ENCODE measurements at places on chromosomes 2 and 18.
A peak's percentile ranks its signal among the peaks of the same experiment; 100 is the strongest.

- DNase-seq = no peak
Observed at GRCh38 chr2:135208016-135208415, 155.9 kb downstream of the RAB3GAP1 start.

- DNase-seq = no peak
Observed at GRCh38 chr2:82182270-82182669, 1877.7 kb upstream of the LRRTM1 start.

- peak; percentile 96 for DNase-seq
Observed at GRCh38 chr2:97995734-97996624, at the start of gene TMEM131. TSS of gene TMEM131 (minus strand) at chr2:97995948. CDS start at chr2:97995662, 286 bp downstream.

DNA sequence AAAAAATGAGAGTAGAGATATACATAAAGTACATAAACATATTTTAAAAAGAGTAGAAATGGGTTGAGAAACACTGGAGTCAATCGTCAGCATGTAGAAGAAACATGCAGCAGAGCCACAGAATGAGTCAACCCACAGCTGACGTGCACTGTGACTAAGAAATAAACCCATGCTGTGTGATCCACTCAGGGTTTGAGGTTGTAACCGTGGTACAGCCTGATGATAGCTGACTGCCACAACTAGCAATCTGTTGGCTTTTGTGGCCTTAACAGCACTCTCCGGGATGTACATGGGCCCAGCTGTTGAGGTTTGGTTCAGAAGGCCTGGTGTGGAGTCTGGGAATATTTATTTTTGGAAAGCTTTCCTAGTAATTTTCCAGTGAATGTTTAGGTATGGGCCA lies 554.4 kb upstream of the MEX3C start:
- no peak for DNase-seq

DNA sequence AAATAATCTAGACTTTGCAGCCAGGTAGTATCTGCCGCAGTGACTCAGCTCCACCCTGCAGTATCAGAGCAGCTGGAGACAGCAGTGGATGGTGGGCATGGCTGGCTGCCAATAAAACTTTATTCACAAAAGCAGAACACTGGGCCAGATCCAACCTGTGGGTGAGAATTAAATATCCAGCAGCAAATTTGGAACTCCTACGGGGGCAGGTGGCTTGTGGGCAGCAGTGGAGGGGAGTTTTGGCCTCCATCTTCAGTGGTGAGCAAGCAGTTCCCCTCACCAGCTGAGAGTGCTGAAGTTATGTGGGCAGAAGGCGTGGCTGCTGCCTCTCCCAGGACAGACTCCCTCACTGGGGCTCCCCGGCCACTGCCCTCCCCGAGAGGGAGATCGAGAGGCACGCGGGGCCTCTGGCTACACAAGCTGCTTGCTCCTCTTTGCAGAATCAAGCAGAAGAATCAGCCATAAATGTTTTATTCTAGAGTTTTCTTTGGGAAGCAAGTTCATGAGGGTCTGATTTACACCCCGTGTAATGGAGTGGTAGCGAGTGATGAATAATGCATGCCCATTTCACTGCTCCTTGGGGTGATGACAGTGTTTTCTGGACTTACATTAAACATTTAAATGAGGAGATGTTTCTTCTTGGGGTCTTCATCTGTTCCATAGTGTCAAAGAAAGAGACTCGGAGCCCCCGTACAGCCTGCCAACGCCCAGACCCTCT lies 204.3 kb downstream of the SEPTIN10 start:
- no peak for DNase-seq

DNA sequence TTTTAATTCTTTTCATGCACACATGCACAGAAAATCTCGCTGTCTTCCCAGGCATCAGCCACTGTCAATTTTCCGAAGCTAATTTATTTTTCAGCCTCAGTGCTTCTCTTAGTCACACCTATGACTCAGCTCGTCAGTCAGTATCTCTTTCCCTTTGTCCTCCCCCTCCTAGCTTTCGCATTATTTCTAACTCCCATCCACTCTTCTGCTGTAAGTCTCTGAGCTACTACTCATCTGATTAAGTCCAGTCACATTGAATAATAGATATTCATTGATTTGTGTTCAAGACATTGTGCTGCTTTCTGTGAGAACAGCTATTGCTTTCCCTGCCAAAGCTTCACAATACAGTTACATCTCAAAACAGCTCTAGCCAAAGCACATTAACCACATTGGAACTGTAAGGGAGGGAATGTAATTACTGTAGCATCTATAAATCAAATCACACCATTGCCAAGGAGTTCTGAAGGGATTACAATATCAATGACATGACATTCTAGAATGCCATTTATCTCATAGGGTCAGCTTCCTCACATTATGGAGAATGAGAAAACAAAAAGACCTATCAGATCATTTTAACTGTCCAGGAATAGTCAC lies 89.4 kb downstream of the SCN3A start:
- DNase-seq = no peak

DNA sequence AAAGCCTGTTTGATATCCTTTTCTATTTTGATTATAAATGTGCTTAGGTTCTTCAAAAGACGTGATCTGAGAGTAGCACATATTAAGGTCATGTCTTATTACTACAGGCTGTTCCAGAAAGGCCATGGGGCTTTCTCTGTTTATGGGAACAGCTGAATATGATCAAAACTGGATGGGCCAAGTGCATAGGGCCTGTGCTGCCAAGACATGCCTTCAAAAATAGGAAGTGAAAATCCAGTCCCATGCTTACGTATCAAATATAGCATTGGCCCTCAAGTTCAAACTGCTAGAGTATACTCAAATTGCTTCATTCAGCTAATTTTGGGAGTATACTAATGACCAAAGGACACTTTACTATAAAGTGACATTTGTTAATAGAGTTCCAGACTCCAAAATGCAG lies 24.1 kb downstream of the SLC25A52 start:
- DNase-seq = no peak

DNA sequence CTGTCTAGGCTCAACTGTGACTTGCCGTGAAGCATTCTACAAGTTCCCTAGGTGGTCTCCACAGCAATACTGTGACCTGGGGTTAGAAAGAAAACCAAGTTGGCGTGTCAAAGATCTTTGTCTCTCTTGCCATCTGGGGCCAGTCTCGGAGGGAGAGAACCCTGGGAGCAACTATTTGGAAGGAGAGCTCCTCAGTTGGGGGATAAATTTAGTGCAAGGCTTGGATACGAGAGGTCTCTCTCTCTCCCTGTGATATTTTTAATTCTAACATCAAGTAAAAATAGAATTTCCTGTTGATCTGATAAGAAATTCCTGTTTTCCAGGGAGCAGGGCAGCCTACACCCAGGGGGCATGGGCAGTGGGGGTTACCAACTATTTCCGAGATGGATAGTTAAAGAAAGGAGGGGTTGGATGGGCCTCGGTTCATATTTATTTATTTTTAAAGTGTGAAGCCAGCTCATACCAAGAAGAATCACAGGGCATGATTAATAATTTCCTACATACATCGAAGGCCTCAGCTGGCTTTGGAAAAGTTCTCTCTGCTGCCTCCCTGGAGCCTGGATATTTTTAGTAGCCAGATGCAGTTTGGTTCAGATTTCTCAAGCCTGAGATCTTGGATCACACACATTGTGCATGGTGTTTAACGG lies 62.8 kb downstream of the EHD3 start:
- DNase-seq = no peak

DNA sequence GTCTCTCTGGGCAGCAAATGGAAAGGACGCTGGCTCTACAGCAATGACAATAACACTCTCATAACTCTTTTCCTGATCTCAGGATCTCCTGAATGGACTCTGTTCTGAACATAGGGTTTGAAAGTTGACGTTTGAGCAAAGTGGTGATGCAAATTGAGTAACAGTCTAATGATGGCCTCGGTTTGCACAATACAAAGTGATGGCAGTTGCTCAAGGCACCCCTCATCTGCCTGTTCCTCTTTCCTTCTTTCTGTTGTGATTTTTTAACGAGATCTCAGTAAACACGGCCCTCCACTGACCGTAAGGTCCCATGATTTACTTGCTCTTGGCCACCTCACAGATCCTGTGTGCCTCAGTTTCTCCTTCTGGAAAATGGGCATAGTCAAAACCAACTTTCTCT lies 303.6 kb downstream of the SLC8A1 start:
- DNase-seq = no peak

GRCh38 chr2:58158481-58158880 lies 82.6 kb downstream of the FANCL start:
- no peak for DNase-seq

GRCh38 chr2:219299372-219299760 lies 9.8 kb downstream of the PTPRN start:
- DNase-seq = no peak
